ENCODE measurements at places on chromosomes 6 and 20.

- no peak for DNase-seq
- no peaks in the 10 kb centered on the region for H3K36me3 ChIP-seq
- H3K27ac ChIP-seq, result no peak overlapping the region
- no peaks in the 10 kb centered on the region for H3K4me1 ChIP-seq
- H3K4me3 ChIP-seq, result no peak overlapping the region
Measured at GRCh38 chr6:56593801-56594318, 48.8 kb downstream of the DST start.

DNA sequence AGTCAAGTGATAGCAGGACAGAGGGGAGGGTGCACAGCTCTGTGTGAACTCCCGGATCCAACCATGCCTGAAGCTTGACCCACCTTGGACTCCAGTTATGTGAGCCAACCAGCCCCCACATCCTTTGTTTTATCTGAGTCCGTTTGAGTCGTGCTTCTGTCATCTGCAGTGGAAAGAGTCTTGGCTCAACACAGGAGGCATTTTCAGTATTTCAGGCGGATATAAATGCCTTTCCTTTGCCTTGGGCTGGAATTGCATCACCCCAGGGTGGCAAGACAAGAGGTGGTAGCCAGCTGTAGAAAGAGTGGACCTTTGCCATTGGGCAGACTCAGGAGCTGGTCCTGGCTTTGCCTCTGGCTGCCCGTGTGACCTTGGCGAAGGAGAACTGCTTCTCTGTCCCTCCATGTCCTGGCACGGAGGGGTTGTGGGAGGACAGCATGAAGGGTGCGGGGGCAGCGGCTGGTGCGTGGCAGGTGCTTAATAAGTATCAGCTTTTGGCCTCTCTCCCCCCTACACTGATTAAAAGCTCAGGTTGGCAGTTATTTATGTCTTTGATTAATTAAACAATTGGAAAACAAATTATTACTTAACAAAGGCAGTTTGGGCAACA, 42.6 kb upstream of the APCDD1L start:
- H3K27ac ChIP-seq, result no peak overlapping the region
- no peaks in the 10 kb centered on the region for H3K36me3 ChIP-seq
- H3K27me3 ChIP-seq, result no peaks in the 10 kb centered on the region
- H3K4me1 ChIP-seq, result no peaks in the 10 kb centered on the region
- no peak overlapping the region for H3K4me3 ChIP-seq
- no peak for DNase-seq

- no peak overlapping the region for H3K27ac ChIP-seq
- no peak overlapping the region for H3K4me3 ChIP-seq
- no peak for DNase-seq
- no peaks in the 10 kb centered on the region for H3K4me1 ChIP-seq
Measured at GRCh38 chr6:139277587-139277986, 14.2 kb downstream of the TXLNB start.

DNA sequence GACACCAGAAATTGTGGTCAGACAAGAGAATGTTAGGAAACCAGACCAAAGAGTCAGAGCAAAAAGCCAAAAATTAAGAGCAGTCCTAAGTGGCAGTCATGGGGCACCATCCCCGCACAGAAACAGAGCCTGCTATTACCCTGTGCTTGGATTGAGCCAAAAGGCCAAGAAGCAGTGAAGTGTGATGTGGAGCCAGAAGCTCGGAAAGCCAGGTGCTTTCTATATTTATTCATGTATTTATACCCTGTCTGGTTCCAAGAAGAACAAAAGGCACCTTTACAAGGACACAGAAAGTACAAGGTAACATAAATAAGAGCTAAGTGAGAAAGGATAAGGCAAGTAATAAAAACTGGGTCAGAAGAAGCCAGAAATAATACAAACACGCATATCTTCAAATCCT, 336.2 kb upstream of the CNR1 start:
- no peak for DNase-seq
- H3K27me3 ChIP-seq, result no peaks in the 10 kb centered on the region
- H3K4me3 ChIP-seq, result no peak overlapping the region
- H3K4me1 ChIP-seq, result no peaks in the 10 kb centered on the region
- H3K27ac ChIP-seq, result no peak overlapping the region

GRCh38 chr20:16485401-16485800, 87.8 kb downstream of the KIF16B start:
- H3K4me3 ChIP-seq, result no peak overlapping the region
- no peaks in the 10 kb centered on the region for H3K27me3 ChIP-seq
- H3K27ac ChIP-seq, result no peak overlapping the region
- no peaks in the 10 kb centered on the region for H3K36me3 ChIP-seq
- DNase-seq, result no peak

DNA sequence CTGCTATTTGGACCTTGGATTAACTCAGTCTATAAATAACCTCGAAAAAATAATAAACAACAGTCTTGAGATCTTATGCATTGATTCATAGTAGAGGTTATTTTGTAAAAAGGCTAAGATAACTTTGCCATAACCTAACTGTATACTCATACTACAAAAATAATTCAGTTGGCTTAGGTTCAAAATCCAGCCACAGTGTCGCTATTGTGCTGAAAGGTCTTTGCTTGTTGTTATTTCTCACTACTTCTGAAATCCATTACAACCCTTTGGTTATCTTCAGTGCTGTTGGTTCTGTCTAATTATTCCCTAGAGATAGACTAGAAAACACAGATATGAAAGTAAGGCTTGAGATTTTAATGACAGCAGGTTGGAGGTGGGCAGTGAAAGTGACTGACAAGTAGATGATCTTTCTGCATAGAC, 74.4 kb downstream of the MKKS start:
- no peaks in the 10 kb centered on the region for H3K27me3 ChIP-seq
- H3K4me3 ChIP-seq, result no peak overlapping the region
- DNase-seq, result no peak
- H3K27ac ChIP-seq, result no peak overlapping the region
- no peaks in the 10 kb centered on the region for H3K4me1 ChIP-seq

DNA sequence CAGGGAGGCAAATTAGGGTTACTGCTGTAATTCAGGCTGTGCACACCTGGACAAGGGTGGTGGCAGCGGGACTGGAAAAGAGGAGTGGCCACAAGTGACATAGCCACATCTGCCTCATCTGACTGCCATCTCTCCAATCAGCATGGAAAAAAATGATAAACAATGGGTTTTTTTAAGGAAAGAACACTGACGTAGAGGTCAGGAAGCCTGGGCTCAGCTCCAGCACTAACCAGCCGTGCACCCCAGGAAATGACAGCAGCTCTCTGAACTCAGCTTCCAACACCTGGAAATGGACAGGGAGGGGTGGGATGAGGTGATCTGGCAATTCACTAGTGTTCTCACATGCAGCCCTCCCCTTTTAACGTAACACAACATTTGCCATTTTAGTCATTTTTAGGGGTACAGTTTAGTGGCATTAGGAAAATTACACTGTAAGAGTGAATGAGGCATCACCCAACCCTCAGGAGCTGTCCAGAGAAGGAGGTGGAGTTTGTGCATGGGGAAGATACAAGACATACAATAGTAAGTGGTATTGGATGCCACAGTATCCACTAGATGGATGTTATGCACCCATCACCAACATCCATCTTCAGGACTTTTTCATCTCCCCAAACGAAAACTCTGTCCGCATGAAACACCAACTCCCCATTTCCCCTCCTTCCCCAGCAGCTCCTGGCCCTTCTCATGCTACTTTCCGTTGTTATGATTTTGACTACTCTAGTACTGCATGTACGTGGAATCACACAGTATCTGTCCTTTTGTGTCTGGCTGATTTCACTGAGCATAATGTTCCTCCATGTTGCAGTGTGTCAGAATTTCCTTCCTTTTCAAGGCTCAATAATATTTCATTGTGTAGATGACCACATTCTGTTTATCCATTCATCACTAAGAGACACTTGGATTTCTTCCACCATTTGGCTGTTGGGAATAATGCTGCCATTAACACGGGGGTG, 215.5 kb upstream of the ECI2 start:
- DNase-seq, result peak; percentile 55
- no peak overlapping the region for H3K4me3 ChIP-seq
- peak overlapping the region; percentile 70 for H3K27ac ChIP-seq
- H3K27me3 ChIP-seq, result no peaks in the 10 kb centered on the region
- no peaks in the 10 kb centered on the region for H3K36me3 ChIP-seq
- no peaks in the 10 kb centered on the region for H3K4me1 ChIP-seq

GRCh38 chr6:149443411-149444181, 41.2 kb downstream of the ZC3H12D start:
- no peaks in the 10 kb centered on the region for H3K4me1 ChIP-seq
- H3K36me3 ChIP-seq, result no peaks in the 10 kb centered on the region
- H3K27me3 ChIP-seq, result no peaks in the 10 kb centered on the region

- no peaks in the 10 kb centered on the region for H3K4me1 ChIP-seq
- no peak for DNase-seq
- no peak overlapping the region for H3K27ac ChIP-seq
- H3K27me3 ChIP-seq, result no peaks in the 10 kb centered on the region
Measured at GRCh38 chr6:10585209-10585845, 64.2 kb downstream of the GCNT2 start.

DNA sequence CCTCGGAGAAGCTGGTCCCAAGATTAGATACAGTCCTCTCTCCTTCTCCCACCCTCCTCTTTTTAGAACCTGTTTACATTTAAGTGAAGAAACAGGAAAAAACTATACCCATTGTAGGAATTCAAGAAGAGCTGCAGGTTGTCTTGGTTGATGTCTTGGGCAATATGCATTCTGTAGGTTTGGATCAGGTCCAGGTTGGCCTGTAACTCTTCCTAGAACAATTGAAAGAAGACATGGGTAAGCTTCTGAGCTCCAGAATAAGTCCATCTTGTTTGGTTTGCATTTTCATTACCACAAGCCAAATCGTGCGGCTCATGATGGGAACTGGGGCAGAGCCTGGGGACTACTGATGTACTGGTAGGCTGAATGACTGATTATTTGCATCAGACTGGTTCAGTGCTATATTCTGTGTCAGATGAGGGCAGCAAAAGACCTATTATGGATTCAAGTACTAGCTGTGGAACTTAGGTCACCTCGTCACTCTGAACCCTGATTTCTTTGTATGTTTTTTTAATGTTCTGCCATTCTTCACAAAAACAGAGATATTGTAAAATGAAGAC, 20.3 kb upstream of the SLA2 start:
- no peak overlapping the region for H3K4me3 ChIP-seq
- no peak for DNase-seq
- no peaks in the 10 kb centered on the region for H3K27me3 ChIP-seq
- no peaks in the 10 kb centered on the region for H3K4me1 ChIP-seq

- H3K27me3 ChIP-seq, result no peaks in the 10 kb centered on the region
- no peaks in the 10 kb centered on the region for H3K4me1 ChIP-seq
- no peak for DNase-seq
- H3K36me3 ChIP-seq, result no peaks in the 10 kb centered on the region
Measured at GRCh38 chr6:19415605-19416326, 421.4 kb upstream of the ID4 start.

GRCh38 chr6:151004383-151005024, 139.0 kb downstream of the MTHFD1L start:
- DNase-seq, result no peak
- no peaks in the 10 kb centered on the region for H3K36me3 ChIP-seq
- H3K27me3 ChIP-seq, result no peaks in the 10 kb centered on the region
- peak overlapping the region; percentile 80 for H3K27ac ChIP-seq
- H3K4me3 ChIP-seq, result no peak overlapping the region

GRCh38 chr20:50686821-50687220, 4.5 kb downstream of the RIPOR3 start:
- H3K36me3 ChIP-seq, result no peaks in the 10 kb centered on the region
- H3K27ac ChIP-seq, result peak overlapping the region; percentile 0
- H3K4me3 ChIP-seq, result no peak overlapping the region
- H3K27me3 ChIP-seq, result no peaks in the 10 kb centered on the region
- DNase-seq, result no peak

DNA sequence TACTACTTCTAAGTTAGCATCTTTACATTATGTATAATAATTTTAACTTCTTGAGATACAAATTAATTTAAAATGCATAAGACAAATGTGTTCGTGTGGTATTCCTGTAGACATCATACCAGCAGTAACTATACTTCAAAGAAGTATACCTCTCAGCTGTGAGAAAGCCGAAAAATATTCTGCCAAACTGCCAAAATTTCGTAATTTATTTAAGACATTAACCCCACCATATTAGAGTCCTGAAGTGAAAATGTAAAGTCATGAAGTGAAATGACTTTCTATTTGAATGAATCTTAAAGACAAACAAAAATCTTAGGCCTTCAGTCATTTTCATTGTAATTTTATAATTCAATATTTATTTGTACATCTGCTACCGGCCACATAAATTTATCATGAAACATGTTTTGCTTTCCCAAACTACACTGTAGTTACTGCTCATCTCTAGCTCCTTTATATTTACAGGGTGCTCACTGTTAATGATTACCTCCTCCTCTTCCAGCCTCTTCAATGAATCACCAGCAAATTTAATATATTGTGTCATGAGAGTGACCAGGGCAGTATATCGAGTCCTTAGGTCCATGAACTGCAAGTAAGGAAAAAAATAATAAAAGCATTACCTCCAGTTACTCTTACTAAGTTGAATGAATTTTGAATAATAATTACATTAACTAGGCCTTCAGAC, 18.5 kb downstream of the DST start:
- H3K27ac ChIP-seq, result no peak overlapping the region
- DNase-seq, result no peak
- H3K27me3 ChIP-seq, result no peaks in the 10 kb centered on the region
- no peaks in the 10 kb centered on the region for H3K36me3 ChIP-seq

DNA sequence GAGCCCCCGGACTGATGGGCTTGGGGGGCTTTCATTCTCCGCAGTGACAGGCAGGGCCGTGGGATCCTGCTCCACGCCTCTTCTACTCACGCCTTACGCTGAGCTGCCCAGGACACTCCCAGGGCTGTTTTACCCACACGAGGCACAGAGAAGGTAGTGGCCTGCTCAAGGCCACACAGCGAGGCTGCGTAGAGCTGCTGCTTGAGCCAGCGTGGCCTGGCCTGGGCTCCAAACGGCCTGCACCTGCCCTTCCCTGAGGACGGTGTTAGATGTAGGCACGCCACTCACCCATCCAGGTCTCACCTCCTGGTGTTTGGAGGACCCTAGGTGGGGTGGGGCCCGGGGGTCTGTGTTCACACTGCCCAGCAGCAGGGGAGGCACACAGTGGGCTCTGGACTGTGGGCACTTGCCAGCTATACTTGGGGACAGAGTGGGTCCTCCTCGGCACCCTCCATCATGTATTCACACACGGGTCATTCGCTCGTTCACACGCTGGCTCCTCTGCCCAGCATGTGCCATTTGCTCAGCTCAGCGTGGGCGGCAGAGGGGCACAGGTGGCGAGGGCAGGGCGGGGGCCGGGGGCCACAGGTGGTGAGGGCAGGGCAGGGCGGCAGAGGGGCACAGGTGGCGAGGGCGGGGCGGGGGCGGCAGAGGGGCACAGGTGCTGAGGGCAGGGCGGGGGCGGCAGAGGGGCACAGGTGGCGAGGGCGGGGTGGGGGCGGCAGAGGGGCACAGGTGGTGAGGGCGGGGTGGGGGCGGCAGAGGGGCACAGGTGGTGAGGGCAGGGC, 18.4 kb upstream of the RBBP8NL start:
- H3K27ac ChIP-seq, result no peak overlapping the region
- no peak overlapping the region for H3K4me3 ChIP-seq
- H3K4me1 ChIP-seq, result no peaks in the 10 kb centered on the region
- no peak for DNase-seq

DNA sequence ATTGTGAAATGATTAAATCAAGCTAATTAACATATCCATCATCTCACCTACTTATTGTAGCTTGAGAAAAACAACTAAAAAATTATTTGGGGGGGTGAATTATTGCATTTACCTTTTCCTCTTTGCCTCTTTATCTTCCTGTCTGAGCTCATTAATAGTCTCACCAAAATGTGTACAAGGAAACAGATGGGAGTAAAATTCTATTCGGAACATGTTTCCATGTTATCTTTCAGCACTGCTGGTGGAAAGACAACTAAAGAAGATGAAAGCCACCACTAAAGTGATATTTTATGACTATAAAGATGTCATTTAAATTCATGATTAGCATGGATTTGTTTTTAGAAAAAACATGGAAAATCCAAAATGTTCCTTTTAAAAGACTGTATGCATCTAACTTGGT, 102.6 kb downstream of the SYNE1 start:
- H3K36me3 ChIP-seq, result no peaks in the 10 kb centered on the region
- H3K27me3 ChIP-seq, result no peaks in the 10 kb centered on the region
- DNase-seq, result no peak
